ENCODE measurements at places on chromosomes 16 and 17.
A peak's percentile ranks its signal among the peaks of the same experiment; 100 is the strongest.

GRCh38 chr17:61205931-61206330, 193.7 kb upstream of the TBX2 start:
- DNase-seq = no peak

DNA sequence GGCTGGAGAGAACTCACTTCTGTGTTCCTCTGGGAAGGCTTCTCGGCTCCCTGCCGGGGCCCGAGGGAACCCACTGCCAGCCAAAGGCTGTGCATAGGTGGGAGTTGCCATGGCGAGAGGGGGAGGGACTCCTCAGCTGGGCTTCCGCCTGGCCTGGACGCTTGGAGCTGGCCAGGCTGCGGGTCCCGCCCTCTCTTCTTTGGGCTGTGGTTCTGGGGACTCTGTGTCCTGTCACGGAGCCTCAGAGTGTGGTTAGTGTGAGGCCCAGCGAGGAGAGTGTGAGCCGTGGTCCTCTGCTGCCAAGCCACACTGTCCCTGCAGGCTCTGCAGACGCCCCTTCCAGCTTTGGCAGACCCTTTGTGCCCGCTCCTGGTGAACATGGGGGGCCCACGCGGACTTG, 123.1 kb downstream of the OR1D5 start:
- DNase-seq = no peak

DNA sequence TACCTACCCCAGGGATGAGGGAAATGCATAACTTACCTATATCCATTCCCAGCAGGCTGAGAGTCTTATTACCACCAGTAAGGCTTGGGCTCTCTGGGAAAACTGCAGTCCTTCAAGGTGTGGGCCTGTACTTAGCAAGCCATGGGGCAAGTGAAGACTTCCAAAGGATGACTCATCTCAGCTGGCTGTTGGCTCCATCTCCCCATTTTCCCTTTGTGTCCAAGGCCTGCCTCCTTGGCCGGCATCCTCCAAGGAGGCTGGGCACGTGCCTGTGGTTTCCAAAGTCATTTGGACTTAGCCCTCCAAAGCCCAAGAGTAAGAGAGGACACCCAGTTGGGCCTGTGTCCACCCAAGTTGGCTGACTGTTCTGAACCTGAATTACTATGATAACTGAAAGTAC, 89.8 kb downstream of the TMEM100 start:
- DNase-seq = no peak

- DNase-seq = no peak
Measured at GRCh38 chr17:57338257-57338914, 82.1 kb downstream of the MSI2 start.

DNA sequence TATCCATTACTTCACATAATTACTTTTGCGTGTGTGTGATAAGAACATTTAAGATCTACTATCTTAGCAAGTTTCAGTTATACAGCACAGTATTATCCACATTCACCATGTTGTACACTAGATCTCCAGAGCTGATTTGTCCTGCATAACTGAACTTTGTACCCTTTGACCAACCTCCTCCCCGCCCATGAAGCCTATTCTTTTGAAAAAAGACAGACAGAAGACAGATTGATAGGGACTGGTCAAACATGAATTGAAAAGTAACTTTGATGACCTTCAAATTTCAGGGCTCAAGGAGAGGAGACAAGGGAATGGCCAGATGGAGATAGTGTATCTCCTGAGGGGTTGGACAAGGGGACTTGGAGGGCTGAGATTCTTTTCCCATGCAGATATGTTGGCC, 96.3 kb downstream of the CMC2 start:
- no peak for DNase-seq

DNA sequence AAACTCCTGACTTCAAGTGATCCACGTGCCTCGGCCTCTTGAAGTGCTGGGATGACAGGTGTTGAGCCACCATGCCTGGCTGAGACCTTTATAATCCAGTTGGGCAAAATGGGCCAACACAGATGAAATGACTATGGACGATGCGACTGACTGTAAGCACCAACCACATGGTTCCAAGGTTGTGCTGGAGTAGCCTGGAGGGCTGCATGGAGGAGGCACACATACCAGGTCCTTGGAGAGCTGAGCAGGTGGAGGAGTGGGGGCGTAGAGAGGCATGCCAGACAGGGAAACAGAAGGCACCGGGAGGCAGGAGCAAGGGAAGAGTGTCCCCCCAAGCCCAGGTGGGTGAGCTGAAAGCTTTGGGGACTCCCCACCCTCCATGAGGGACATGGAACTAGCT, 85.2 kb downstream of the ABR start:
- no peak for DNase-seq

- DNase-seq = no peak
Measured at GRCh38 chr17:80132906-80133625, 13.9 kb downstream of the EIF4A3 start.

DNA sequence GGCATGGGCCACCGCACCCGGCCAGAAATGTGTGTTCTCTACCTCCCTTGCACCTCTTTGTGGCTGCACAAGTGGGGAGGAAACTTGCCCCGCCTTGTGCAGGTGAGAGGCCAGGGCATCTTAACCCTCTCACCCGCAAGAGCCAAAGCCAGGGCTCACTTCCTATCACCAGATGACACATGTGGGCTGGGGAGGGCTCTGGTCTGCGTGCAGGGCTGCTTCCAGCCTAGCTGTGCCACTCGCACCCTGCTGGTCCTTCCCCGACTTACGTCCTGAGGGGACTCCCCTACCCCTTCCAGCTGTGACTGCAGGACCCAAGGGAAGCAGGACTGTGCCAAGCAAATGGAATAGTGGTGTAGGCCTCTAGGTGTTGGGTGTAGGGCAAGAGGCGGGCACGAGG, 6.9 kb downstream of the MIEF2 start:
- DNase-seq = no peak

GRCh38 chr16:1614456-1615102, 2.4 kb downstream of the CRAMP1 start:
- DNase-seq = no peak

- DNase-seq = peak; percentile 90
Measured at GRCh38 chr17:81821603-81822311, 11.3 kb downstream of the MCRIP1 start.

- no peak for DNase-seq
Measured at GRCh38 chr16:84897911-84898377, 78.2 kb downstream of the CRISPLD2 start.

- DNase-seq = peak; percentile 46
Measured at GRCh38 chr16:56281249-56281805, 90.0 kb downstream of the GNAO1 start.

- peak; percentile 56 for DNase-seq
Measured at GRCh38 chr17:27848931-27849330, 44.2 kb downstream of the LYRM9 start.

DNA sequence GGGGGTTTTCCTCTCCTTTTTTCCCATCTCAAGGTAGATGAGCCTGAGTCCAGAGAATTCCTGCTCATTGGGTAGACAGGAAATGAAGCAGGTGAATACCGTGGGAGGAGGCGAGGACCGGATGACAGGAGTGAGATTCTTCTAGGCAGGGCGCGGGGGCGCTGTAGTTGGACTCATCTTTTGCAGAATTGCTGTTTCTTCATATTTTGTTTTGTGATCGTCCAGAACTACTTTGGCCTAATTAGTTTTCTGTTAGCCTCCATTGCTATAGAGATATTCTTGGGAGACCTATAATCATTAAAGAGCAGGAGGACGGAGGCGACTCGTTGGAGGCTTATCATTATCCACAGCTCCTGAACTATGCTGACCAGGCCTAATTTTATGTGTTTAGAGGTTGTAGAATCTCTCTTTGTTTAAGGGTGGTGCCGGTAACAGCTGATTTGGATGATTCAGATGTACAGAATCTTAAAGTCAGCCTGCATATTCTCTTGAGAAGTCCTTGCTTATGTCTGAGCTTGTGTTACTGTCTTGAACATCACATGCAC, 650 bp downstream of the ATP6V0A1 start:
- no peak for DNase-seq

DNA sequence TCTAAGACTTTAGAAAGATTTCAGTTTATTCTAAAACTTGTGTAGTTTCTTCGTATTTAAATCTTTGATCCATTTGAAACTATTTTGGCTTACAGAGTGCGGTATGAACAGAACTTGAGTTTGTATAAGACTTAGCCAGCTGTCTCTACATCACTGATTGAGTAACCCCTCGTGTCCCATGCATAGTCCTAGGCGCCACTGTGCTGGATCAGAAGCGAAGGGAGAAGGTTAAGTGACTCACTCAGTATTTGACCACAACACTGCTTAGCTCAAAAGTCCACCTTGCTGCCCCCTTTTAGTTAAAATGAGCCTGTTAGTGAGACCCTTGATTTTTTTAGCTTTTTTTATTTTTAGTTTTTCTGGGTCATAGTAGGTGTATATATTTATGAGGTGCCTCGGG, 28.4 kb downstream of the CD300LB start:
- DNase-seq = no peak

- no peak for DNase-seq
Measured at GRCh38 chr16:12349936-12350850, 373.7 kb downstream of the SNX29 start.

DNA sequence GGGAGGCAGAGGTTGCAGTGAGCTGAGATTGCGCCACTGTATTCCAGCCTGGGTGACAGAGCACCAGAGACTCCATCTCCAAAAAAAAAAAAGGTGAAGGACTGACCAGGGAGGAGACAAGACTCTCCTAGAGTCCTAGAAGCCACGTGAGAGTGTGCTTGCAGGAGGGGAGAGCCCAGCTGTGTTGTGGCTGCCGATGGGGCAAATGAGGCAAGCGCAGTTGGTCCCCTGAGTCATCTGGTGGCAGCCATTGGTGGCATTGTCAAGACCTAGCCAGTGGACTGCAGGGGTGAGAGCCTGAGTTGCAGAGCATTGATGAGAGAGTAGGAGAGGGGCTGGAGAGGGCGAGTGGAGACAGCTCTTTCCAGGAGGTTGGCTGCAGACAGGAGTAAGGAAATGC, 278.0 kb downstream of the SNX29 start:
- DNase-seq = no peak

DNA sequence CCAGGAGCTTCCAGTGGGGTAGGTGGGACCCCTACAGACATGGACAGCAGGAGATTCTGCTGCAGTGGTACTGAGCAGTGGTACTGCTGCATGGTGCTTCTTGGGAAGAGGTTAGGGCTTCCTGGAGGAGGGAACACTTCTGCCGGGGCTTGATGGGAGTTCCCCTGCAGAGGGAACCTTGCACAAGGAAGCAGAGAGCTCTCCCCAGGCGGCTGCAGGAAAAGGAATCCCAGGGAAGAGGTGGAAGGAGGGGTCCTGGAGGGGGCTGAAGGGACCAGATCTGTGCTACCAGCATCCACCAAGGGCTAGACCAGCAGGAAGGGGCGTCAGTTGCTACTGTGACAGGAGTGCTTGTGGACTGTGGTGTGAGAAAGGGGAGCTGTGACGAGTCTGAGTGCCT, 10.6 kb downstream of the RIPOR1 start:
- DNase-seq = no peak

DNA sequence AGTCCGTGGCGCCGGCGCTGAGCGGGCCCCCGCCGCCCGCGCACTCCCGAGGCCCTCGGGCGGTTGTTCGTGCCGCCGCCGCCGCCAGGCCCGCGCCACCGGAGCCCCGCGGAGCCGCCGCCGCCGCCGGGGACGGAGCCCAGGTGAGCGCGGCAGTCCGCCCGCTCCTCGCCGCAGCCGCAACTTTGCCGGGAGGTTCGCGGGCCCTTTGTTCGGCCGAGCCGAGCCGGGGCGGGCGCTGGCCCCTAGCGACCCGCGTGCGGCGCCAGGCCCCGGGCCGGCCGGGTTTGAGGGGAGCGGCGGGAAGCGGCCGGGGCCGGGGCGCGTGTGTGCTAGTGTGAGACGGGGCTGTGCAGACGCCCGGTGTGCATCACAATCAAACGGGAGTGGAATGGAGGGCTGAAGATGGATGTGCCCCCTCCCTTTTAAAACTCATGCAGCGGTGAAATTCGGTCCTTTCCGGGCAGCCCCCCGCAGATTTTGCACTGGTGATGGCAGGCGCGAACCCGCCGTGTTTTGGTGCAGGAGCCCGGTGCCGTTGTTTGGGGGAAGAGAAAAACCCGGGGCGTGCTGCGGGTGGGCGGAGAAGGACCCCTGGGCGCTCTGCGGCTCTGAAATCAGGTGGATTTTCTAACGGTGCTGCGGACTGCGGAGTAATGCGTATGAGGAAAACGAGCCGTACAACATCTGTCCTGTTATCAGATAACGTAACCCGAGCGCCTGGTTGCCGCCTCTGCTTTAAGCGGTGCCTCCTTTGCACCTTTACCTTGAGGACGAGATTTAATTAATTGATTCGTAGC, 823 bp downstream of the TNRC6C start:
- no peak for DNase-seq

GRCh38 chr16:67987460-67988160, 7.3 kb upstream of the DPEP3 start:
- DNase-seq = no peak

DNA sequence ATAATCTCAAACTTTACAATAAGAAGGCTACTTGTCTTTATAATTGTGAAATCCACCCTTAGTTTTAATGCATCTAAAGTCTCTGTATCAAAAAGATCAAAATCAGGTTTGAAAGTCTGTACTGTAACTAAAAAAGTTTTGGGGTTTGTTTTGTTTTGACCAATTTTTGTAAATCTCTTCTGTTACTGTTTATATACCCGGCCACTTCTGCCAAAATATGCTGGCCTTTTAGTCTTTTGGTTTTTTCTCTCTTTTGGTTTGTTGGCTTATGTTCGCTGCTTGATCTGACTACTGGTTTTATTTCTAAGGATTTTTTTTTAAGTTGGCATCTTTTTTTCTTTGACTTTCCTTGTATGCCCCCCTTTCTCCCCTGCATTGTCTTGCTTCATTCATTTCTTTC, 655.2 kb downstream of the MAF start:
- DNase-seq = no peak

GRCh38 chr17:66684261-66684660, 150.7 kb upstream of the CACNG5 start:
- no peak for DNase-seq

GRCh38 chr17:29582772-29583171, 6.7 kb downstream of the GIT1 start:
- no peak for DNase-seq

DNA sequence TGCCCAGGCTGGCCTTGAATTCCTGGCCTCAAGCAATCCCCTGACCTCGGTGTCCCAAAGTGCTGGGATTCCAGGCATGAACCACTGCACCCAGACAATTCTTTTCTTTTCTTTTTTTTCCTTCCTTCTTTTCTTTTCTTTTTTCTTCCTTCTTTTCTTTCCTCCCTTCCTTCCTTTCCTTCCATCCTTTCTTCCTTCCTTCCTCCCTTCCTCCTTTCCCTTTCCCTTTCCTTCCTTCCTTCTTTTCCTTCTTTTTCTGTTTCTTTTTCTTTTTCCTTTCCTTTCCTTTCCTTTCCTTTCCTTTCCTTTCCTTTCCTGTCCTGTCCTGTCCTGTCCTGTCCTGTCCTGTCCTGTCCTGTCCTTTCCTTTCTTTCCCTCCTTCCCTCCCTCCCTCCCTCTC, 44.6 kb downstream of the PLCG2 start:
- no peak for DNase-seq

- no peak for DNase-seq
Measured at GRCh38 chr17:43219001-43219400, 7.3 kb downstream of the TMEM106A start.

Data from NCI-H1436 (cell line).